ENCODE measurements at places on chromosomes 7 and 10.

GRCh38 chr10:7443036-7443435, 32.2 kb upstream of the SFMBT2 start:
- DNase-seq, result no peak

DNA sequence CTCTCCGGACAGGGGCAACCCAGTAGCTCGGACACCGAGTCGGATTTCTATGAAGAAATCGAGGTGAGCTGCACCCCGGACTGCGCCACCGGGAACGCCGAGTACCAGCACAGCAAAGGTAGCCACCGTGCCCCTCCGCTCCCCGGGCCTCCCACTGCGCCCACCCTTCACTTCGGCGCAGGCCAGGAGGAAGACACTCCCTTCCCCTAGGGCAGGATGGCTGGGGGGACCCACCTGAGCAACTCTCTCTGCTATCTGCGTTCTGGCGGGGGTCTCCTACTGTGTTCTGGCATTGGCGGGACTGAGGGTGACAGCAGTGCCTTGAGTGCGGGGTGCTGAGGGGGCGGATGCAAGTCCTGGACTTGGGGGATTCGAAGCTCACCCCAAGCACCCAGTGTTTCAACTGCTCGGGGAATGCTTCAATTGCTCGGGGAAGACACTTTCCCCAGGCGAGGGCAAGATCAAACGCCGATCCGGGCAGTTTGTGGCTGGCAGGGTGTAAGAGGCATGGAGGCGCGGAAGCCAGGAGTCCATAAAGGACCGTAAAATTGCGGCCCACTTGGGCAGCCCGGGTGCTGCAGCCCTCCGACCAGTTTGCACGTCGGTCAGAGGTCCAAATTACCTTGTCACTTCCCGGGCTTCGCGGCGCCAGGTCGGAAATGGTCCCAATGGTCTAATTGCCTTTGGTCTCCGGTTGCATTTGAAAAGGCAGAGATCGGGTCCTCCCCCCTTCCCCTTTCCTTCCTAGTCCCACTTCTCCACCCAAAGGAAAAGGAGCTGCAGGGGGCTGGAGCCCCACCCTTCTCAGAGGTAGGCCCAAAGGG, 950 bp downstream of the EVX1 start:
- no peak for DNase-seq

- DNase-seq, result no peak
Observed at GRCh38 chr7:46035166-46035565, 114.1 kb upstream of the IGFBP3 start.

GRCh38 chr10:24826009-24826408, 102.3 kb upstream of the ARHGAP21 start:
- no peak for DNase-seq

GRCh38 chr7:30285067-30285535, 704 bp downstream of the ZNRF2 start:
- DNase-seq, result no peak

GRCh38 chr10:98013776-98014175, 16.6 kb downstream of the CRTAC1 start:
- no peak for DNase-seq

GRCh38 chr10:2128991-2129390, 391.7 kb upstream of the ADARB2 start:
- no peak for DNase-seq

DNA sequence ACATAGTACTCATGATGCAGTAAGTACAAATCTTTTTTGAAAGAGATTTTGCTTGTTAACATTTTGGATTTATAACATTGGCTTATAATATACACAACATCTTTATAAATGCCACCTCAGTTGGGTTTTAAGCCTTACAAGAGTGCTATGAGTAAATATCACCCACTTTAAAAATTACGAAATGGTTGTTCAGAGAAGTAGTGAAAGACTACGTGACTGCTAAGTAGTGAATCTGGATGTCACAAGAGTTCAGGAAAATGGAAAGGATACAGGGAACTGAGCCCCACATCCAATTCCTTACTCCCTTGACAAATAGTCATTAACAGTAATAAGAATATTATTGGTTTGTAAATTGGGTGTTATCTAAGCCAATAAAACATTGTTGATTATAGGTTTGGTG, 20.0 kb downstream of the TMEM106B start:
- no peak for DNase-seq

DNA sequence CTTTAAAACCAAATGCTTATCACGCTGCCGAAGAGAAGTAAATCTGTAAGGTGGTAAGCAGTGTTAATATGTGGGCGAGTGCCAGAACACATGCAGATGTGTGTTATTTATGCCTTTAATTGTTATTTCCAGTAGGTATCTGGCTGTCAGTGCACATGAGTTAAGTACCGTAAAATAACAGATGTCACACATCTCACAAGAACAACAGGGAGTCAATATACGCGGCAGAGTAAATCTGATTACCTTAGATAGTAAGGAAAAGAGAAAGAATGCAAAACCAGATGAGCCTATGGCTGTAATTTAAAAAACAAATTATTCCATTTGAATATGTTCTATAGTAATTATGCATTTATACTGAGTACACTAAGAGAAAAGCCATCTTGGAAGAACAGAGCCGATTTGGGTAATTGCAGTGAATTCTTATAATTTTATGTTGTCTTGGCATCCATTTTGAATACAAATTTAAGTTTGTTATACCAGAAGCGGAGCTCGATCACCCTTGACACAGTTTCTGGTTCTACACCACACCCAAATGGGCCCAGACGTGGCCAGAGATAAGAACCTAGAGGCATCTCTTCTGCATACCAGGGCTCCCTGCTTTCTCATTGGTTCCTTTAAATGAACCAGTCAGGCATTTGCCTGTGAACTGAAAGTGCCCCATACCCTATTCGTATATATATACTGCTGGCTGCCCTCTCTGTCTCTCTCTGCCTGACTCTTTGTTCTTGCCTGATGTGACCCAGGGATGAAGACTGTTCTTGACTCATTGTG, 34.8 kb downstream of the DNAJB9 start:
- no peak for DNase-seq

- DNase-seq, result no peak
Observed at GRCh38 chr10:32882076-32882475, 76.0 kb downstream of the ITGB1 start.

DNA sequence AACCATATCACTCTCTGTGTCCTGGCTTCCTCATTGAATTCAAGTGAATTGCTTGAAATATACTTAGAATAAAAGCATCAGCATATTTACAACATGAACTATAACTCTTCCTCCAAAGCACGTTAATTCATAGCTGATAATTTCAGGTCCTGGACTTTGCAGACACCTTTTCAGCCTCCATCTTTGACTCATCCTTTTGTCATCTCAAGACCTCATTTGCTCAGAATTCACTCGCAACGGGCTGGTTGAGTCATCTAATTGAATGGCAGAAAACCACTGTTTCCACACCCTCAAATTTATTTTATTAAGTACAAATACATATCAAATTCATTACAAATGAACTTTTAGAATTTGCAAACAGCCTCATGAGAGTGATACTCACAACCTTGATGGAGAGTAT, 545.7 kb downstream of the GATA3 start:
- no peak for DNase-seq

DNA sequence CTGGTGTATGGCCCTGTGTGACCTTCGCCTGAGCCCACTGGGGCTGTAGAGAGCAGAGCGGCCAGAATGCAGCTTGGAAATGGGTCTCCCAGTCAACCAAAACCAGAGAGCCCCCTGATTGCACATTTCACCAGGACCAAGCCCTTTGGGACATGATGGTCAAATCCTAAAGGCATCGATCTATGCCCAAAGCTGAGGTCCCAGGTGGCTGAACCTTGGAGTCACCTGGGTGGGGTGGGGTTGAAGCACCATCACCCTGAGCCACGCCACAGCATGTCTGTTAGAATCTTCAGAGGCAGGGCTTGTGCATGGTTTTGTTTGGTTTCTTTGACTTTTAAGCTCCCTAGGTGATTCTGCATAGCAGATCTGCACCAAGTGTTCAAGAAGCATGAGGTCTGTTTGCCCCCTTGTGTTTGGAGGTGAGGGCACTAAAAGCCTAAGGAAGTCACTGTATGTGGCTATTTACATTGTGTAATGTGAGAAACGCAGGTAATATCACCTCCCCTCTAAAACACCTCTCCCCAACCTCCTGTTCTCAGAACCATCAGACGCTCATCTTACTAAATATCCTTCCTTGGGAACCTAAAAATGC, 9.6 kb downstream of the PKD1L1 start:
- no peak for DNase-seq

DNA sequence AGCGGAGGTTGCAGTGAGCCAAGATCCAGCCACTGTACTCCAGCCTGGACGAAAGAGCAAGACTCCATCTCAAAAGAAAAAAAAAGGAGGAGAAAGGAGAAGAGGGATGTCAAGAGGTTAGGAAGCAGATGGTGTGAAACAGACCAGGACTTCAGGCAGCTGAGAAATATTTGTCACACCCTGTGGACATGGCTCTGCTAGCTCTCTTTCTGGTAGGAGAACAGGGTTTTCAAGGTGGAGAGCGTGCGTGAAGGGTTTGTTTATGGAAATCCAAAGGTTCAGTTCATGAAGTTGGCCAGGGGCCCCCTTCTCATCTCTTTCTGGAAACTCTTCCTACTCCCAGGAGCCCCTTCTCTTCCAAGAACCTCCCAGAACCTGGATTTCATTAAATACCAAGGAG, 110.8 kb upstream of the GALNT17 start:
- DNase-seq, result no peak

DNA sequence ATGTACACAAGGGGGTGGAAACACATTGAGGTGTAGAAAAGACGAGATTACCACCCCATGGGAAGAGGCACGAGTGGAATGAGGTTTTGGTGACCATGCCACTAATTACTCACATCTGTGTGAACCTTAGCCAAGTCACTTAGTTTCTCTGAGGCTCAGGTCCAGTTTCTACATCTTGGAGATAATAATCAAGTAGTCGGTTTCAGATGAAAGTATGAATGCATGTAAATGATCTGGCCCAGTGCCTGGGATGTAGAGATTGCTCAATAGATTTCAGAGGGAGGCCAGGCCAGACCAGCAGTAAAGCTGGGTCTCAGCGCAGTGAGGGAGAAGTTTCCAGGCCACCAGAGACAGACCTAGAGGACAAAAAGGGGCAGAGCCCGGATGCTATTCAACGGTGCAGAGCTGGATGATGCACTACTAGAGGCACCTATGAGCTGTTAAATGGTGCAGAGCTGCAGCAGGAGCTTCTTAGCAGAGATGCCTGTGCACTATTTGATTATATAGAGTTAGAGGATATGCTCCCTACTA, 725.1 kb downstream of the GRID1 start:
- DNase-seq, result no peak

DNA sequence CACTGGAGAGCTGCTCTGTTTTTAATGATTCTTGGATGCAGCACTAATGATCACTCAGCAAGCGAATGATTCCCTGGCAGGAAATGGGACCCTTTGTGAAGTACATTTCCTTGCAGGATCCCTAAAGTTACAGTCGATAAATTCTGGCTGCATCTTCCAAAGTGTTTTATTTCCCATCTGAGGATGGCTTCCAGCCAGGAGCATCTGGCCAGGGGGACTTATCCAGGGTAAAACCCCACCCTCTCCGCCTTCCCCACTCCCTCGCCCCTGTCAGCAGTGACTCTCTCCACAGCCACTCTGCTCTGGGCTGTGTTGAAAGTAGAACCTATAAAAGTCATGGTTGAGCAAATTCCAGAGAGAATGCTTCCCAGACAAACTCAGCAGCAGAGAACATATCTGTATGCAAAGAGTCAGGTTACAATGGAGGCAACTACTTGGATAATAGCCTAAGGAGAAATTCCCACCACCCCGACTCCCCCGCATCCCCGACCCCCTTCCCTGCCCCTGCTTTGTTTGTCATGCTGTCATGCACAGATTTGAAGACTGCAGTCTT, 111.0 kb upstream of the ANLN start:
- DNase-seq, result no peak

DNA sequence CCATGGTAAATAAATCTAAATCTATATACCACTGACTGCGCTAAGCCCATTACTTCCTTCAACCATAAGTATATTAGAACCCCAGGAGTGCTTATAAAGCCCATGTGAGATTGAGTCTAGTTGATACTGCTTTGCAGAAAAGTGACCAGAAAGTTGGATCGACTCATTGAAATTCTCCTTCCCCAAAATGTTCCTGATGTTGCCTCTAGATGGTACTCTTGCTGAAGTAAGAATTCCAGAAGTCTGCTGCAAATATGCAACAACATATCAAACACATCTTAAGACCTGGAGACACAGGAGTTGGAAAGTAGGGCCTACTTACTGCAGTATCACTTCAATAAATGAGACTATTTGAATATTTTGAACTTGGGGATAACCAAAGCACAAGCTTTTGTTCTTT, 550.8 kb downstream of the IPMK start:
- DNase-seq, result no peak

GRCh38 chr10:78263521-78263988, 229.9 kb downstream of the RPS24 start:
- DNase-seq, result no peak

GRCh38 chr7:27388561-27388960, 146.0 kb downstream of the EVX1 start:
- no peak for DNase-seq

- DNase-seq, result no peak
Observed at GRCh38 chr10:5942474-5942873, 34.9 kb downstream of the IL15RA start.

DNA sequence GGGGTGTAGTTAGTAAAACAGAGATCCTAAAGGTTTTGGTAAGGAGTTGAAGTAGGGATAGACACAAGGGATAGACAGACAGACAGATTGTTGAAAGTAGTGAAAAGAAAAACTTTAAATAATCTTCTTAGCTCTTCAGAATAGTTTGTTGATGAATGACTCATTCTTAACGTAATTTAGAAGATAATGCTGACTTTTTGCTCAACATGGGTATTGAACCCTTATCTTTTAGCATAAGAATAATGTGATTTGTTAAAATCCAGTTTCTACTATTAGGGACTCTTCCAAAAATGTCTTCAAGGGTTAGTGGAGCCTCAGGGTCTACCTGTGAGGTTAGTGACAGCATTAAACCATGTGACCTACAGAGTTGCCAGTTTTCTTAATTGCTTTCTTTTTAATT, 411.2 kb downstream of the ETV1 start:
- no peak for DNase-seq

DNA sequence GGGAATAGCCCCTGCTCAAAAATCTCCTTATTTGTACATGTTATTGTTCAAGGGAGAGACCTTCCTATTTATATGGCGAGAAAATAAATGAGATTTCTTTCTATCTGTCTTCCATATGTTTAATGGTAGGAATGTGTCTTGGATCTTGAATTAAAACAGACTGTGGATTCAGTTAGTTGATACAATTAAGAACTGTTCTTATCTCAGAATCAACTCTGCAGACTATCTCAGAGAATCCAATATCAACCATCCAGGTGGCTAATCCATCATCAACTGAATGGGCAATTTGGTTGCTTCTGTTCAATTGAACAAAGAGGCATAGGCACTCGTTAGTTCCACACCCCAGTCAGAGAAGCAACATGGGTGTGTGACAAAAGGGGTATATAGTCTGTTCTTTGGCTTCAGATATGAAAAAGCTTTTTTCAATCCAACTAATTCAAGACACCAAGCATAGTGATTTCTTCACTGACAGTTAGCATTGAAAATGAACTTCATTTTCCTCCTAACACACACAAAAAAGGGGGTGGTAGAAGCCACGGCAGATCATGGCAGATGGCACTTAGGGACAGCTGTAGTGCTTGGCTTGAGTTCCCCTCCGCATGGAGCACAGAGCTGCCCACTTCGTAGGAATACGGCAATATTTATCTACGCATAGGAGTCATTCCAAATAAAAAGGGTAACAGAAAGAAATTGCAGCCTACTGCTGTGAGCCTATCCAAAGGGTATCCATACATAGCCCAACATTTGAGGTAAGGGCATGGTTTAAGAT, 135.9 kb downstream of the KIAA1217 start:
- DNase-seq, result no peak

GRCh38 chr7:29859104-29859503, 52.8 kb downstream of the WIPF3 start:
- DNase-seq, result no peak

Data from right renal cortex interstitium (tissue), 3 donors.